ENCODE measurements at places on chromosomes 7 and 10.

DNA sequence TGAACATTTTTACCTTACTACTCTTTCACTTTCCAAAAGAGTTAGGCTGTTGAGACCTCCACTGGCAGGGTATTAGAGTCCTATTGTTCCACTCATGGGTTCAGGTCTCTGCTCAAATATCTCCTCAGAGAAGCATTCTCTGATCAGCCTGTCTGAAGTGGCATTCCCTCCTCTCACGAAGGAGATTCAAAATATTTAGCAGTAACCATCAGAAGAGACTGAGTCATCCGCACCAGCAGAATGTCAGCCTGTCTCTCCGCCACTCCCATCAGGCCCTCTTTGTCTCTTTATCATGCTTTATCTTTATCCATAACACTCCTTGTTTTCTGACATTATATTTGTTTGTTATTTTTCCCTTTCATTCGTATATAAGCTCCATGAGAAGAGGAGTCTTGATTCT, 79.1 kb downstream of the AASS start:
- DNase-seq, result no peak

- no peak for DNase-seq
These were observed 93.9 kb downstream of the FAM53B start for GRCh38 chr10:124650263-124650662.

DNA sequence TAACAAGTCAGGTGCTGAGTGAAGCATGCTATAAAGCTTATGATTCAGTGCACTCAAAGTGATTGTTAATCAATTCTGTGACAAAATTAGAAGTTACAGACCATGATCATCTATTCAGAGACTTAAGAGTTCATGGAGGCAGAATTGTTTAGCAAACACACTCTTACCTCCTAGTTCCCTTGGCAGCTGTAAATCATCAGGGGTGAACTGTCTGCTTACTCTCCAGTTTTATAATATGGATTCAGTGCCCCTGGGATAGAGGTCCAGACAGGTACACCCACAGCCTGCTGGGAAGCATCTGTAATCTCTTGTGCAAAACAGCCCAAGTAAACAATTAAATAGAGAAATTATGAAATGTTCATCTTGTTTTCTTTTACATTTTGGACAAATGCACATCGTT, 835.0 kb upstream of the COBL start:
- DNase-seq, result no peak

GRCh38 chr10:49412571-49412970, 16.7 kb upstream of the DRGX start:
- DNase-seq, result no peak

DNA sequence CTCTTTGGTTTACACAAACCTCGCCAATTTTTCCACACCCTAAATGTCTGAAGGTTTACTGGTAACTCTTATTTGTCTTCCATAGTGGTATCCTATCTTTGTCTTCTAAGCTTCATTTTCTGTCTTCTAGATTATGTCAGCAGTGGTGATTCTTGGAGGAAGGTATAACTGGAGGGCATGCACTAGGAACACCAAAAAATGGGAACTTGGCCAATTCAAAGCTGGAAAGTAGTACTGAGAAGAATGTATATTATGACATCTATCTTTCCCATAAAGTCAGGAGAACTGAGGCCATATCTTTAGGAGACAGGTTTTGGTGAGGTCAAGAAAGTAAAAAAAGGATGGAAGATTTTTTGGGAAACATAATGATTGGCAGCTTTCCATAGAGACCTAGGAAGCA, 113.3 kb downstream of the CPEB3 start:
- no peak for DNase-seq

DNA sequence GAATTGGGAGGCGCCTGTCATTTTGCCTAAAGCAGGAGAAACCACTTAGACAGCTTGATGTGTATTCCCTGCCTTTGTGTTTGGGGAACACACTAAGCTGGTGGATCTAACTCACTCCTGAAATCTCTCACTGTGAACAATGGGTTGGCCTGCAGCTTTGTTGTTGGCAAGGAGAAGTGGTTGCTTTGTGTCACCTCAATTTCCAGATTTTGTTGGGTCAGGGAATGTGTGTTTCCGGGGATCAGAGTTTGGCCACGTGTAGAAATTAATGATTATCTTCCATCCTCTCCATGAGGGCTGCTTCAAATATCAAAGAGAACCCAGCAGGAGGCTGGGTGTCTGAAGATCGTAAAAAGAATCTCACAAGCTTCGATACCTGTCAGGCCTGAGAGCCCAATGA, 27.8 kb downstream of the A1CF start:
- DNase-seq, result no peak

DNA sequence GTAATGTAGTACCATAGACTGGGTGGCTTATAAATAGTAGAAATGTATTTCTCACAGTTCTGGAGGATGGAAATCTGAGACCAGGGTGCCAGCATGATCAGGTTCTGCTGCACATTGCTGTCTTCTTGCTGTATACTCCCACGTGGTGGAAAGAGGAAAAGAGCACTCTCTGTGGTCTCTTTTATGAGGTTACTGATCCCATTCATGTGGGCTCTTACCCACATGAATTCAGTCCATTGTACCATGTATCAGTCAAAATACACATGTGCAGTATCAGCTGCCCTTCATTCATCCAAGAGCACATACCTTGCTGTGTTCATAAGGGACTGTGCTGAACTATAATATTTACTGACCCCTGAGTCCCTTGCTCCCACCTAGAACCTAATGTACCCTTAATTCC, 17.1 kb downstream of the PNLIPRP2 start:
- no peak for DNase-seq

- DNase-seq, result no peak
These were observed 38.0 kb downstream of the LHFPL3 start for GRCh38 chr7:104366390-104366789.

- no peak for DNase-seq
These were observed 554.4 kb downstream of the INHBA start for GRCh38 chr7:41148521-41148951.

DNA sequence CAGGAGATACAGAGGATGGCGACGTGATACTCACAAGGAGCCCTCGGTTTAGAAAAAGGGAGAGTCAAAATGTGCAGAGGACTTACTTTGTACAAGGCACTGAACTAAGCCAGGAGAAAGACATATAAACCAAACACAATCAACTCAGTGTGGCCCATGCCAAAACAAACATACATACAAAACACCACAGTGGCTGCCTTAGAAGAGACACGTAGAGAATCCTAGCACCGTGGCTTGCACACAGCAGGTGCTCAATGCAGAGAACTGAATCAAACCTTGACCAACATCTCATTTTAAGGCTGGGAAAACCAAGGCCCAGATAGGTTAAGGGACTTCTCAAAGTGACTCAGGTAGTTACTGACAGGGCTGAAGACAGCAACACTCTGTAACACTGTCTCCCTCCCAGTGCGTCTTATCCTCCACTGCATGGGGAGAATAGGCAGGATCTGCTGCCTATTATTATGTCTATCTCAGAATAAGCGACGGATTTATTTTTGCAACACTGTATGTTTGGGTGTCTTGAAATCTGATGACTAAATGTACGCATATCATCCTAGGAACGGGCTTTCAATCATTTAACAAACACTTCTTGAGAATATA, 11.0 kb downstream of the SORBS1 start:
- DNase-seq, result no peak

- DNase-seq, result no peak
These were observed 1004.5 kb upstream of the C7orf33 start for GRCh38 chr7:147586110-147586509.

DNA sequence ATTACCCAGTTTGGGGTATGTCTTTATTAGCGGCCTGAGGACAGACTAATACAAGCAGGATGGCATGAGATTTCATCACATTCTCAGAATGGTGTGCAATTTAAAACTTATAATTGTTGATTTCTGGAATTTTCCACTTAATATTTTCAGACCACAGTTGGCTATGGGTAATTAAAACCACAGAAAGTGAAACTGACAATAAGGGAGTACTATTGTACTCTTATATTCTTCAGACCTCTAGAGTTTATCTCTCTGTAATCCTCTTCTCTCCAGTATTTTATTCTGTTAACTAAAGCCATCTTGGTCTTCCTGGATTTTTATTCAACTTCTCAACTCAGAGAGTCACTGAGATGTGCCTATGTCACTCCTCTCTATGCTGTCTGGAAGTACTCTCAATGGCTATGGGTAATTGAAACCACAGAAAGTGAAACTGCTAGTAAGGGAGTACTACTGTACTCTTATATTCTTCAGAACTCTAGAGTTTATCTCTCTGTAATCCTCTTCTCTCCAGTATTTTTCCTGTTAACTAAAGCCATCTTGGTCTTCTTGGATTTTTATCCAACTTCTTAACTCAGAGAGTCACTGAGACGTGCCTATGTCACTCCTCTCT, 118.3 kb downstream of the PPP1R17 start:
- no peak for DNase-seq

DNA sequence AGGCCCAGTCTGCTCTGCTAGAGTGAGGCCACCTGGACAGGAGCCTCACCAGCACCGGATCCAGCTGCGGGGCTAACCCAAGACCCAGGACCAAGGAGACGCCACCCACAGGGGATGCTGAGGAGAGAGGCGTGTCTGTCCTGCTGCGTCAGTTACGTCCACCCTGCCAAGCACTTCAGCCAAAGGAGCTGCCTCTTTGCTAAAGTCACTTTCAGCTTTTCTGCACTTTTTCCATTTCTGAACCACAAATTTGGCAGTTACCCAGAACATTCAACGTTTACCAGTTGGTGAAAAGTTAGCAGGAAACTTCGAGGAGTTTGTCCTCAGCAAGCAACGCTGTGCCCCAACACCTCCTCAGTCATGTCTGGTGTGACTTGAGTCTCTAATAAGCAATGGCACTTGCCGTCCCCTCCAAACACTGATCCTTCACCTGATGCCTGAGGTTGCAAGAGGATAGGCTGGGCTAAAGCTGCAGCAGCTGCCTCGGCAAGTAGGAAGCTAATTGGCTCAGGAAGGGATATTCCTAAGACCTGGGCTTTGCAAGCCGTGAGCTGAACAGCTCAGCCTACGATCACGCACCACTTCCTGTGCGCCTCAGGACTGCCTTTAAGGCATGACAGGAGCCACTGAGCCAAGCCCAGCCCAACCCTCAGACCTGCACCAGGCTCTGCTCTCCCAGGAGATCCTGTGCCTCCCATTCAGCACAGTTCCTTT, 40.1 kb downstream of the KCNH2 start:
- no peak for DNase-seq

GRCh38 chr7:20307119-20307518, 23.6 kb upstream of the ITGB8 start:
- DNase-seq, result no peak

- no peak for DNase-seq
These were observed 55.5 kb downstream of the PIP4K2A start for GRCh38 chr10:22658745-22659410.

GRCh38 chr10:35025916-35026315, 64.2 kb downstream of the CUL2 start:
- no peak for DNase-seq

- DNase-seq, result no peak
These were observed 8.9 kb downstream of the PDE1C start for GRCh38 chr7:32061346-32061745.

GRCh38 chr10:16632996-16633395, 111.3 kb upstream of the C1QL3 start:
- DNase-seq, result no peak

GRCh38 chr10:32033171-32033570, 23.1 kb downstream of the KIF5B start:
- DNase-seq, result no peak

- no peak for DNase-seq
These were observed 21.5 kb upstream of the AKR1C1 start for GRCh38 chr10:4941540-4942330.

- peak; percentile 10 for DNase-seq
These were observed 21.1 kb downstream of the ZNF775 start for GRCh38 chr7:150400008-150400787.

DNA sequence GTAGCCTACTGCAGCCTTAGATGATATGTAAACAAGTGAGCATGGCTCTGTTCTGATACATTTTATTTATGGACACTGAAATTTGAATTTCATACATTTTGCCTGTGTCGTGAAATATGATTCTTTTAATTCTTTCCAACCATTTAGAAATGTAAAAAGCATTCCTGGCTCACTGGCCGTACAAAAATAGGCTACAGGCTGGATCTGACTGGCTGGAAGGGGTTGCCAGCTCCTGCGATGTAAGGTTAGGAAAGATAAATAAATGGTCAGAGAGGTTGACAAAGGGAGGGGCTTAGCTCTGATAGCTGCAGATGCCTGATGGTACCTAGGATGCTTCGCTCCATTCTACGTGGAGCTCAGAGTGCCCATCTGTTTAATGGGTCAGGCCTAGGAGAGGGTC, 3.4 kb downstream of the ADCYAP1R1 start:
- no peak for DNase-seq

DNA sequence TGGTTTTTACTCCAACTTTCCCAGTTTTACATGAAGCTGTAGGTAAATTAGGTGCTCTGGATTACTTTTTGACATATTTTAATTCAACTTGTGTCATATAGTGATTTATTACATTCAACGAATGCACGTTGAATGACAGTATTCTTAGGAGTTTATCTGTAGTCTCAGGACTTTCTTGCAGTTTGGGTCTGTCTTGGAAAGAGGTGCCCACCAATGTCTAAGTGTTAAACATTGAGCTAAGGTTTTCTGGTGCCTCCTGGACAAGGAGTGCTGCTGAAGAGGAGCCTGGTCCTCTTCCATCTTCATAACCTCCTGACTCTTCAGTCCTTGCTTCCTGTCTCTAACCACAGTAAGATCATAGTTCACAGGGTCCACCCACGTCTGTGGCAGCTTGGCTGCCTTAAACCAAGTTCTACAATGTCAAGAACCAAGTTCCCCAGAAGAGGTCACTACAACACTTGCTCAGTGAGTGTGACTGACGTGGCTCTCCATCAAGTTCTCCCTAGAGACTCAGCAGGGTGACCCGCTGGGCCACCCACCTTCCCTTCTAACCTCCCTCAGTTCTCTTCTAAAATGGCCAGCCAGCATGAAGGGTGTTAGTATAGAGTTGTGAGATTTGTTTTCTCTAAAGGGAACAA, 6.1 kb downstream of the NPY start:
- DNase-seq, result peak; percentile 36

DNA sequence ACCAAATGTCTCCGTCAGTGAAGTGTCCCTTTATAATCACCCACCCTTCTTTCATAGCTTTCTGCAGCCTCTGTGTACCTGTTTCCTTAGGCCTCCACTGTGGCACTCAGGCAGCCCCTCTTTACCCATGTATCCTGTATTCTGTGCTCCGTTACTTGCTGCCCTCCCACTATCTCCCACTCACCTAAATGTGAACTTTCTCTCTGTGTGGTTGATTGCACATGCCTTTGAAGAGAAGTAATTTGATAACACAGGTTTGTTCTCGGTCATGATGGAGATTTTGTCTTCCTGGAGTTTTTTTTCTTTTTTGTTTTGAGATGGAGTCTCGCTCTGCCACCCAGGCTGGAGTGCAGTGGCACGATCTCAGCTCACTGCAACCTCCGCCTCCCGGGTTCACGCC, 61.5 kb downstream of the REEP3 start:
- no peak for DNase-seq

DNA sequence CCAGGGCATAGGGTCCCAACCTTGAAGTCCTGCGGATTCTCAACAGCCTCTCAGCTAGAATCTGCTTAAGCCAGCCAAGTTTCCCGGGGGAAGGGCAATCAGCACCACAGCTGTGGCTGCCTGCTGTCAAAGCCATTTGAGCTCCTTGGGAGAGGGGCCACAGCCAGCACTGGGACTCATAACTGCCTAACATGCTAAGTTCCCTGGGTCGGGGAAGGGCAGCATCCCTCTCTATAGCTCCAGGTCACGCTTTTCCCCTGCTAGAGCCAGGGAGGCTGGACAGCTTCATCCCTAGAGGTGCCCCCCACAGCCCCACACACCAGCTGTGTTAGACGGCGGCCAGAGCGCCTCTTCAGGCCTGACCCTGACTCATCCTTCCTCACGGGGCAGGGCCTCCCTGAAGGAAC, 49.6 kb upstream of the PDE1C start:
- DNase-seq, result peak; percentile 18

- DNase-seq, result peak; percentile 38
These were observed 53.6 kb downstream of the AFAP1L2 start for GRCh38 chr10:114350751-114351150.

Measured in WTC11 (cell line).